ENCODE measurements at places on chromosomes 5 and 9.

DNA sequence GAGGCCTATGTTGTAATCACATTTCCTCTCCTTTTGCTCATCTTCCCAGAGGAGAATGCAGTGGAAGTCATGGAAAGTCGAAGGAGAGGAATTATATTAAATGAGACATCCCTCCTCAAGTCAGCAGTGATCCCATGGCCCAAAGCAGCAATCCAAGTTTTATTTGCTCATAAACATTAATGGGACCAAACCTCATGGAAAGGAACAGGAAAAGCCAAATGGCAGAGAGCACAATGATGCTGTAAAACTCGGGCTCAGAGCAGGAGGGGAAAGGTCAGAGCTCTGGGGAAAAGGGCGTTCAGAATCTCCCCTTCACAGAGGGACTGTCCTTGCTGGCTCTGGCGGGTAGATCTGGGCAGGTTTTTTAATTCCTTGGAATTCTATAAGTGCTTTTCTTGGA lies 175.8 kb downstream of the C5orf15 start:
- no peak for DNase-seq

DNA sequence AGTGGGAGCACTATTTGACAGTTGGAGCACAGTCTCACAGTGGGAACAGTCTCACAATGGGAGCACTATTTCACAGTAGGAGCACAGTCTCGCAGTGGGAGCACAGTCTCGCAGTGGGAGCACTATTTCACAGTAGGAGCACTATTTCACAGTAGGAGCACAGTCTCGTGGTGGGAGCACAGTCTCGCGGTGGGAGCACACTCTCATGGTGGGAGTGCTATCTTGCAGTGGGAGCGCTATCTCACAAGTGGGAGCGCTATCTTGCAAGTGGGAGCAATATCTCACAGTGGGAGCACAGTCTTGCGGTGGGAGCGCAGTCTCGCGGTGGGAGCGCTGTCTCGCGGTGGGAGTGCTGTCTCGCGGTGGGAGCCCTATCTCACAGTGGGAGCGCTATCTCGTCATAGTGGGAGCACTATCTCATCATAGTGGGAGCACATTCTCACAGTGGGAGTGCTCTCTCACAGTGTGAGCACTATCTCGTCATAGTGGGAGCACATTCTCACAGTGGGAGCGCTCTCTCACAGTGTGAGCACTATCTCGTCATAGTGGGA lies 56.1 kb downstream of the MED10 start:
- DNase-seq = no peak

DNA sequence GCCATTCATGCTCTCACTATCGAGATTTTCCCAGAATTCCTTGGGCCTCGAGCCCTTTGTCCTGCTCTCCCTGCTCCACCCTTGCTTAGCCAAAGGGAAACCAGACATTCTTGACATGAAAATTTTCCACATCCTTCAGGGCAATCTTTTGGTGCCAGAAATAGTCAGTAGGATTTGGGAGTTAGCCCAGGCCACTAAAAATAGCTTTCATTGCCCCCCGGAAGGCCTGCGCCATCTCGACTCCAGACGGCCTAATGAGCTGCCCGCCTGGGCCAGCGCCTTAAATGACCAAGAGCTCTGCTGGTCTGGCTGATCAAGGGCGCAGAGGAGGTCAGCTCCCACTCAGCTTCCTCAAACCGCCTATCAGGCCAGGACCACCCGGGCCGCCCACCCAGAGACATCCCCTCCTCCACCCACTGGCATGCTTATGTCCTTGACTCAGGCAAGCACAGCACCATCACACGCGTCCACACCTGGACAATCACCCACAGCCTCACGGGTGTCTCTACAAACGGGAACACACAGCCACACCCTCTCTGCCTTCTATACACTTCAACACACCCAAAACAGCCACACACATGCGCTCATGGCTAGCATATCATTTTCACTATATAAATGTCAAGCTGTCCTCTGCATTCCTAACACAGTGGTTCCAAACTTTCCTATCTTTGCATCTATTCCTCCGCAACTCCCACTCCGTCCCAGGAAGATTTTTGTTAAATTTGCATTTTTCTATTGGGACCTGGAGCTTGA lies 20.9 kb downstream of the DUSP1 start:
- DNase-seq = no peak

DNA sequence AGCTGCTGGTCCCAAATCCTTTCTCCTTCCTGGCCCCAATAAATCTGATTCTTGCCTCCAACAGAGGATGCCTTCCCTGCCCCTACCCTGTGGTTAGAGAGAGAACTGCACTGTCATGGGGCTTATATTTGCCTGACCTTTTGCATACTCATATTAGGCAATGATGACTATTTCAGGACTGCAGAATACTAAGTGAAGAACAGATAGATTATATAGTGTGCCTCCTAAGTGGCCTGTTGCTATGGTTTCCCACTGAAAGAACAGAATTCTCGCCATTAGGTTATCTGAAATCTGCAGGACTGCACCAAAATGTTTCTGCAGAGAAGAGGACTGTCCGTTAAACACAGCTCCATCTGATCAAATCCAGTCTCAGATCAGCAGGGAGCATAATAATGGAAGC lies 87.3 kb upstream of the CCNG1 start:
- DNase-seq = no peak

- DNase-seq = no peak
These were observed 17.3 kb downstream of the PRKAA1 start for GRCh38 chr5:40780858-40781257.

DNA sequence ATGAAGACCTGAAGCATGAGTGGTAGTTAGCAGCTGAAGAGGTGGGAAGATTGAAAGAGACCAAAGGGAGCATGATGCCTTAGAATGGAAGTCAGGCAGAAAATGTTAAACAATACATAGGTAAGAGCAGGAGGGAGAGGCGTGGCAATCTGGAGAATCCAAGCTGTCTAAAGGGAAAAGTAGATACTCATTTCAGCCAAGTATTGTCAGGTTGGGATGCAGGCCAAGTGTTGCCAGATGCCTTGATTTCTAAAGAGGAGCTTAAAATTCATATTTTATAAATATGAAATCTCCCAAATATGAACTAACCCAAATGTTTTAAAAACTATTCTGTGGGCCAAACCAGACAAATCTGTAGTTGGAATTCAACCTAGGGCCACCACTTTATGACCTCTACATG lies 4.2 kb downstream of the PAM start:
- DNase-seq = no peak

DNA sequence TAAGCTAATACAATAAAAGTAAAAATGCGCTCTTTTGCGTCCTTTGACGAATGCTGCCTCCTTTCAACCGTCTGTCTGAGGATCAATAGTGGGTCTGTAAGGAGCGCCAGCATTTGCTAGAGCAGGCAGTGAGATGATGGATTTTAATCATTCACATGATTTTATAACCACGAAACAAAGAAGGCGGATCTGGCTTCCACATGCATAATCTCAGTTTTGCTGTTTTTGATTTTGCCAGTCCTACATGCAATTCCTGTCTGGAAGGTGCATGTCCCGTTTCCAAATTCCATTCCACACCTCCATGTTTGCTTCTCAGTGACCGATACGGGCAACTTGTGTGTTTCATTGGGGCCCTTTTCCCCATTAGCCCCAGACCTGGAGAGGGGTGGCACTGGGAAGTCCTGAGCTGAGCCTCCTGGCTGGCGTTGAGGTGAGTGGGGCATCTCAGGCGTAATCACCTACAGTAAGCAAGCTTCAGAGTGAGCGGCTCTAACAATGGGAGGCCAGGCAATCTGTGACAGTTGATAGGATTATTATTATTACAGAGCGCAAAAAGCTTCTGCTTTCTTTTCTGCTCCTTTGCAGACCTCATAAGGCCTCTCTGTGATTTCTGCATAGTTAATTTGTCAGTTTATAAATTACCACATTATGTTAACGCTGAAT lies 405.4 kb downstream of the ZSWIM6 start:
- DNase-seq = no peak

GRCh38 chr5:138743484-138743883 lies 9.7 kb upstream of the CTNNA1 start:
- DNase-seq = no peak

- DNase-seq = peak; percentile 74
These were observed 56.2 kb downstream of the DUSP1 start for GRCh38 chr5:172714491-172715420.

- DNase-seq = peak; percentile 13
These were observed 28.7 kb downstream of the DNAJC21 start for GRCh38 chr5:34957857-34958690.

DNA sequence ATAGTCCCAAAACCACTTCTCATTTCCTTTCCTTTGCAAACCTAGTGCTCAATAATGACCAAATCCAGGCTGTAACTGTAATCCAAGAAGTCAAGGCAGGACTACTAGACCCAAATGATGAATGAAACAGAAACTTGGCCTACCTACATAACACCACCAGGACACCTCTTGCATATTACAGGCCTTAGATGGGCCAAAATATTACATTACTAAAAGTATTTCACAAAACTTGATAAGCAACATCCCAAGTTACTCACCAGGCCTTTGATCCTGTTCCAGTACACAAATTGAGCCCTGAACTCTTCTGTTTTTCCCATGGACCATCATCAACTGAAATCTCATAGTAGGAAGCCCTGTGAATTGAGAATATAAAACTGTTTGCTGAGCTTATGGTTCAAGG lies 34.8 kb downstream of the NADK2 start:
- no peak for DNase-seq

DNA sequence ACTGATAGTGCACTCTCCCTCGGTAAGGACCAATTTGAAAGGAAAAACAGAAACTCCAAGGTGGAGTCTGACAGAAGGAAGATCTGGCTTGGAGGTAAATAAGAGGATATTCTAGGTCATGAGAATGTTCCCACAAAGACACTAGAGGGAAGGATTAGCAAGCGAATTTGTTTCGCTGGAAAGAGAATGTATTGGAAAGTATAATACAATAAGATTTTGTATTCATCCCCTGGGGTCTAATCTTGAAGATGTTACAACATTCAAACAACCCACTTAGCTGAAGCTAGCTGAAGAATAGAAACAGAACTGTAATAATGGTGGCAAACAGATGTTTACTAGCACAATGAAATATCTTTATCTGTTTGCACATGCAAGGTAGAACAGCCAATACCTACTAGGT lies 158.7 kb downstream of the GNAQ start:
- no peak for DNase-seq

DNA sequence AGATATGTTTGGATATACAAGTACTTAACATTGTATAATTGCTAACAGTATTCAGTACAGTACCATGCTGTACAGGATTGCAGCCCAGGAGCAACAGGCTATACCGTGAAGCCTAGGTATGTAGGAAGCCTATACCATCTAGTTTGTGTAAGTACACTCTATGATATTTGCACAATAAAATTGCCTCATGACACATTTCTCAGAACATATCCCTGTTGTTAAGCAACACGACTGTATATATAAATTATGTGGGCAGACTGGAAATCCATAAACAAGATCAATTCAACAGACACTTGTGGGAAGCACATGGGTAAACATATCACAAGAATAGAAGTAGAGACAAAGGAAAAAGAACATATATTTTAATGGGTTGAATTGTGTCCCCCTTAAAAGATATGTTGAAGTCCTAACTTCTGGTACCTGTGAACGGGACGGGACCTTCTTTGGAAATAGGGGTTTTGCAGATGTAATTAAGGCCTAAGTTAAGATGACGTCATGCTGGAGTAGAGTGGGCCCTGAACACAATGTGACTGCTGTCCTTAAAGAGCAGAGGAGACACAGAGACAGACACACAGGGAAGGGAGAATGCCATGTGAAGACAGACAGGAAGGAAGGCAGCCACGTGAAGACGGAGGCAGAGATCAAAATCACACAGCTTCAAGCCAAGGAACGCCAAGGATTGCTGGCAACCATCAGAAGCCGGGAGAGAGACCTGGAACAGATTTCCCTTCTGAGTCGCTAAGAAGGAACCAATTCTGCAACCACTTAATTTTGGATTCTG lies 76.3 kb downstream of the SCAI start:
- DNase-seq = no peak

DNA sequence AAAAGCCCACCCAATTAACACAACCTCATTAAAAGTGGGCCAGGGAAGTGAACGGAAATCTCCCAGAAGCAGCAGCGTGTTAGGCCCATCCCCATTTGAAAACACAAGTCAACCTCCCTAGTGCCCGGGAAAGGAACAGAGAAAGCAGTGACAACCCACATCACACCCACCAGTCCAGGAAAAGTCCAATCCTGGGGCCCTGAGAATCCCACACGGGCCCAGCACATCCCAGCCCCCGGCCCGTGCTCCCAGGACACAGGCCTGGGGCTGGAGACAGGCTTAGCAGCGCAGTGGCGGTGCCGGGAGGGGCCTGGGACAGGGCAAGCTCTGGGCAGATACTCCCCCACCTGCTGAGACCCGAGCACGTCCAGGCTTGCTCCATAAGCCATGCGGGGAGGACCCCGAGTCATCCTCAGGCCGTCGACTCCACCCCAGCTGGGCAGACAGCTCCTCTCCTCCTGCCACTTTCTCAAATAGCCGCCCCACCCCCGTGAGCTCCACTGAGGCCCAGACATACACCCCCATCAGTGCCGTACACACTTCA lies 101.0 kb downstream of the KCNT1 start:
- no peak for DNase-seq

DNA sequence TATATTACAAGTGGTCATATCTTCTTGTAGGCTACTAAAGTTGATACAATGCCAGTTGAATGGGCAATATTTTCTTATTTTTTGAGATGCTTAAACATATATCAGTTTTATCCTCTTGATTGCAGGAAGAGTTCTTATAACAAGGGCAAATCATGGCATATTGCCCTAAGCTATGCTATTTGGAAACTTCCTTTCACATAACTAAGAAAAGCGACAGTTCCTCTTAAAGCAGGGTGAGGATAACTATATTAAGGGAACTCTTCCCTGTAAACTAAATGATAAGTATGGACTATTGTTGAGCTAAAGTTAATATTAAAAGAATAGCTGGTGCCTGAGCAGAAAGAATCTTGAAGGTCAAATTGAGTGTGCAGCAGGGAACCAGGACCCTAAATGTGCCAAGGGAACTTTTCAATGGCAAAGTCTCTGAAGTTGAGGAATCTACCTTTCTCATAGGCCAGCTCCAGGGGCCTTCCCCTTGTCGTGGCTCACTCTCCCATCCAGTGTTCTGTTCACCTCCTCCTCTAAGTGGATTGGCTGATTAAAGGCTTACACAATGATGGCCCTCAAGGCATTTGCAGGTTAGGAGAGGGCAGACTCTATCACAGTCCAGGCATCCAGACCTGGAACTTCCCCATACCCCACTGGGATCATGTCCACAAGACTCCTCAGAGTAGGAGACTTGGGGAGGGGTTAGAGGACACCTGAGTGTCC lies 26.8 kb downstream of the FYB1 start:
- no peak for DNase-seq

DNA sequence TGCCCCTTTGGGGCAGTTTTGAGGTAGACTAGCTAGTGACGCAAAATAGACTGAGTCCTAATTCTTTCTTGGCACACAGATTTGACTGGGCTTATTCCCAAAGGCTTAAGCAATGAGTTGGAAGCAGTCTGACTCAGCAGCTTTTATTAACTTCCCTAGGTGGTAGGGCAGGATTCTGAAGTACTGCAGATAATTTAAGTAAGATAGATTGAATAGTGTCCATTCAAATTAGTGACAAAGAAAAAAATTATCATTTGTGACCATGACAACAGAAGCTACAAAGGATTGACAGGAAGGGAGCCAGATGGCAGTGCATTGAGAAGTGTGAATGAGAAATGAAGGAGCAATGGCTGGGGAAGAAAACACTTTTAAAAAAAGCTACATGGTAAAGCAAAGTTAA lies 649.4 kb downstream of the CDH9 start:
- no peak for DNase-seq

Measured in CD4-positive, alpha-beta T cell treated with Interleukin-15 for 4 hours (primary cell).